SK-N-DZ (cell line): ENCODE measurements at places on chromosomes 11 and 22.

- DNase-seq = peak; percentile 0
These were observed 90.4 kb upstream of the PDGFD start for GRCh38 chr11:104254347-104254746.

- DNase-seq = no peak
These were observed 12.3 kb downstream of the RELT start for GRCh38 chr11:73388265-73389133.

DNA sequence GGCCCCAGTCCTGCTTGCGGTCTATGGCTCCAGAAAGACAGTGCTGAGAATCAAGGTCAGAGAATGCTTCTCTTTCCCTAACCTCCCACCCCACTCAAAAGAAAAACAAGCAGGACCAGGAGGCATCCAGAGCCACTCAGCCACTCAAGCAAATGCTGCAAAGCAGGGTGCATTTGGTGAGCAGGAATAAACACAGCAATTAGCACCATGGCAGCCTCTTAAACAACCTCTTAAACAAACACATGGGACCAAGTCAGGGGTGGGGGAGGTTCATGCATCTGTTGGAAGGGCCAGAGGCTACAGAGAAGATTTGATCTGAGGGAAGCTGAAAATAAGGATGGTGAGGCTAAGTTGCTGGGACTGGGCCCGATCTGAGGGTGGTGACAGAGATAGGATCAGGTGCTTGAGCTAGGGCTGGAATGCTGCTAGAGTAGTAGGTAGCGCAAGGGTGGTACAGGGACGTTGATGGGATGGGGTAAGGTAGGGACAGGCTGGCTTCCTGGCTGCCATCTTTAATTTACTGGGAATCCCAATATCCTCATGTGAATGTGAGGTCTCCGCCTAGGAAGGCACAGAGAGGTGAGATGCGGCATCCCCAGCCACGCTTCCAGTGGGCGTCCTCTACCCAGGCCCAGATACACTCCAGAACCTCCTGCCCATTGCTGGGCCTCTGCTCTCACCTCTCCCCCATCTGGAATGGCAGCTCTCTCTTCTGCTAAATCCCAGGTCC lies 26.6 kb upstream of the LMO1 start:
- DNase-seq = no peak

- no peak for DNase-seq
These were observed 7.5 kb upstream of the RAG2 start for GRCh38 chr11:36605221-36606216.

- DNase-seq = no peak
These were observed 2222.5 kb downstream of the LRRC4C start for GRCh38 chr11:39236916-39237315.

DNA sequence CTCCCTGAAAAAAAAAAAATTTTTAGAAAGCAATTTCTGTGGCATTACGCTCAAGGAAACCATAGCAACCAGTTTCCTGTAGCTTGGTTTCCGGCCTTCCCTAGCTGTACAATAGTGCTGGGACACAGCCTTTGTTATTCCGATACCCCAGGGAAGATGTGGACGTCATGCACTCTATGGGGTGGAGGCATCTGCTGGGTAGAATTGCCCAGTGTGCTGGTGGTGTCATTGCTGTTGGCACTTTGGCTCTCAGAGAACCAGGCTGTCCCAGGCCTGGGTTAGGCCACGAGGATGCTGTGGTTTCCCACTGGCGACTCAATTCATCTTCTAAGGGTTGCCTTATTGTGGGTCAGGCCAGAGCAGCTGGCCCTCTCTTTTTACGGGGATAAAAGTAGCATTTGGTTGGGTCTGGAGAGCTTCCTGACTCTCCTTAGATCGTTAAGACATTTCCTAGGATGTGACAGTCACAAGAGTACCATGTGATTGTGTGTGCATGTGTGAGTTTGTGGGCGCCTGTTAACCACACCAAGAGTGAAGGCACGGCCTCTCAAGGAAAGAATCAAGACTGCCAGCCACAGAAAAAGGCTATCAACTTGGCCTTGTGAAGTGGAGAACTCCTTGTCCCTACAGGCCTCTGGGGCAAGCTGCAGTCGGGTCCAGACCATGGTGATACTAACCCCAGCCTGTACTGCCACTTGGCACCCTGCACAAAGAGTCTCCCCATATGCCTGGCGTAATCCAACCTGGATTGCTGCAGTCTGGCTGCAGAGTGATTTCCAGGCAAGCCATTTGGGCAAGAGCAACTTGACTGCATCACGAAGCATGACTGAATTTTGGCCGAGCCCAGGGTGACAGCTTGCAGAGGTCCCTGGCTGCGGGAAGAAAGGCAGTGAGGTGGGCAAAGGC lies 35.9 kb upstream of the NAV2 start:
- DNase-seq = no peak

- DNase-seq = no peak
These were observed 495 bp upstream of the IFITM1 start for GRCh38 chr11:313304-313786.

DNA sequence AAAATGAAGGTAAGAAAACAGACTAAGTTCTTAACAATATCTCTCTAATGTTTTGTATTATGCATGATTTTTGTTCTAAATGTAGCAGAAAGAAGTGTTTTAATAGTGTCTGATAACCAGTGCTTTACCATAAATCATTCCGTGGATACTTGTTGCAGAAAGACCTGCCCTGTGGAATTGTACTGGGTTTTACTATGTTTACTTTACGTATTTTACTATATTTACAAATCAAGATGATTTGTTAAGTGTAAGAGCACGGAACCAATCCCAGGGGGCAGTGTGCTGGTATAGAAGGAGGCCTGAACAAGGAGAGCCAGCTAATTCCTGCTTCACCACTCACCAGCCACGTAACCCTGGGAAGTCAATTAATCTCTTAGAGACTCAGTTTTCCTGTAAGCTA lies 1.4 kb downstream of the HTR3B start:
- peak; percentile 29 for DNase-seq

DNA sequence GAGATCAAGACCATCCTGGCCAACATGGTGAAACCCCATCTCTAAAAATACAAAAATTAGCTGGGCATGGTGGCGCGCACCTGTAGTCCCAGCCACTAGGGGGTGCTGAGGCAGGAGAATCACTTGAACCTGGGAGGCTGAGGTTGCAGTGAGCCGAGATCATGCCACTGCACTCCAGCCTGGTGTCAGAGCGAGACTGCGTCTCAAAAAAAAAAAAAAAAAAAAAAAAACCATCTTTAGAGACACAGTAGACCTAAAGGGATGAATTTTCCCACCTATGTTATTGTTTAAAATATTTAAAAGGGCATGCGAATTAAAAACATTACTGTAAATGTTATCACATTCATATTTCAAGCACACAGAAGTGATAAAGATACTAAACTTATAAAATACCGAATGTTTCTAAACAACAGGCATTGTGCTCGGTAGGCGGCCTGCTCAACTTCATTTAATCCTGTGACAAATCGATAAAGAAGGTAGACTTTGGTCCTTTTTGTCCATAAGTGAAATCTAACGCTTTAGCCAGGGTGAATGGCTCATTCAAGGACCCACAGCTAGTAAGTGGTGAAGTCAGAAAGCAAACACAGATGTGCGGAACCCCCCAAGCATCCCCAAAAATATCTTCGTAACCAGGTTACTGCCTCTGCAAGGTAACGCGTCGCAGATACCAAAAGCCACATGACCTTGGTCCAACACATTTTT lies 16.1 kb downstream of the NCAPD3 start:
- DNase-seq = no peak

GRCh38 chr11:64850979-64851567 lies 6.6 kb upstream of the CDC42BPG start:
- no peak for DNase-seq

DNA sequence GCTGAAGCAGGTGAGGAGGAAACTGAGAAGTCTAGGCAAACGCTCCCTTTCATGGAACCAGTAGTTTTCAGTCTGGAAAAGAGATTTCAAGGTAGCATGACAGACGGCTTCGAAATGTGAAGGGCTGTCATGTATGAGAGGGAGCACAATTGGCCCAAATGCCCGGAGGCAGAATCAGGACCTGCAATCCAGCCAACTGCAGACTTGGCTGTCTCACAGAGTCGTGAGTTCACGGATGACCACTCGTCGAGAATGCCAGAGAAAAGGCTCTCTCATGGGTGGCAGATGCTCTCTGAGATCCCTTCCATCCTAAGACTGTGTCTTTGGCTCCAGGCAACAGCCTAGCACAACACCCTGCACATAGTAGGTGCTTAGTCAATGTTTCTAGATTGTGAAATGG lies 134.8 kb downstream of the DSCAML1 start:
- DNase-seq = no peak

DNA sequence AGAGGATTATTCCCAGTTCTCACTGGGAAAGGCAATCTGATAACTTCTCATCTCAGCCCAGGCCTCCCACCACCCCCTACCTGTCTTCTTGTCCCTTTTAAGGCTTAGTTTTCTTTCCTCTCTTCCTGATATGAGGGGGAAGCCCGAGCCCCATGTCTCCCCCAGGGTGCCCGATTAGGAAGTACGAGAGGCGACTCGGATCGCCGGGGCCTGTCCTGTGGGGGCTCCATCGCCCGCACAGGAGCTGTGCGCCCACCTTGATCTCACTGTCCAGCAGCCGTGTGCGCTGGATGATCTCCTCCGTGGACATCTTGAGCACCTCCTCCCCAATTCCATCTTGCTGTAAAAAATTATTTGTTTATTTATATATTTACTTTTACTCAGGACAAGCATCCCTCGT lies 628 bp downstream of the PSMC3 start:
- DNase-seq = no peak

GRCh38 chr11:46382646-46383403 lies 1.4 kb downstream of the MDK start:
- DNase-seq = peak; percentile 72

DNA sequence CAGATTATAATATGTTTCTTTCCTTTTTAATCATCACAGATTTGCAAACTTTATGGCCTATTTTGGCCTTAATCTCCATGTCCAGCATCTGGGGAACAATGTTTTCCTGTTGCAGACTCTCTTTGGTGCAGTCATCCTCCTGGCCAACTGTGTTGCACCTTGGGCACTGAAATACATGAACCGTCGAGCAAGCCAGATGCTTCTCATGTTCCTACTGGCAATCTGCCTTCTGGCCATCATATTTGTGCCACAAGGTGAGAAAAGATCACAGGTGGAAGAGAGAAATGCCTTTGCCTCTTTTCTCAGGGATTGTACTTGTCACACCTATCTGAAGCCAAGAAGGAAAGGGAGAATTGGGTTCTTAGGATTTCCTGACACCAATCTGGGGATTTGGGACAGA lies 36.9 kb downstream of the SLC22A9 start:
- no peak for DNase-seq

DNA sequence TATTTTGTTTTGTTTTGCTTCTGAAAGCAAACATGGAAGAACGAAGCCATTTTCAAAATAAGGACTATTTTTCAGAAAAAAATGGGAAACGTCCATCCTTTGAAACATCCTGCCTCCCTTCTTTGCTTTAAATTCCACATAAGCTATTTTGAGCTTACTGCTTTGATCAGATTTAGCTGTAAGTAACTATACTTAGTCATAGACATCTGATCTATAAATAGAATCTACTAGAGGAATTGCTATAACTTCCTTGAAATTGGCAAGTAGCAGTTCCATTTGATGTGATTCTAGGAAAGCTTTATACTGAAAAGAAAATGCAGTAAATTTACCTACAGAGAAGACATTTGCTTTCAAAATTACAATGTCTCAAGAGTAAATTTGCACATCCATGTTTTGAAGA lies 305.8 kb downstream of the TTC28 start:
- no peak for DNase-seq

DNA sequence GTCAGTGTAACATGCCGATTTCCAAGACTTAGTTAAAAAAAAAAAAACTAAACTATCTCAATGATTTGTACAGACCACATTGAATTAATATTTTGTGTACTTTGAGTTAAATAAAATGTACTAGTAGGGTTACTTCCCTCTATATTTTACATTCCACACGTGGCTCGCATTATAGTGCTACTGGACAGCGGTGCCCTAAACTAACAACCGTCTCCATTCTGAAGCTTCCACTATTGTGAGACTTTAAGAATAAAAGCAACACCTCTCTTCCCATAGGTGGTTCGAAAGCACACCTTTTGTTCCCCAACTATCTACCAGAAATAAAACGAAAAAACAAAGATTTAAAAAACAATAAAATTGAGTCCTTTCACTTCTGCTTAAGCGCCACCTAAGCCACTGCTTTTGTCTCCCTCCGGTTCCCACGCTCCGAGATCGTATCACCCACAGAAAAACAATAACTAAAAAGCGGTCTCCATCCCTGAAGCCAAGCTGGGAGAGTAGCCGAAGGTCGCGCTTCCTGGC lies 380 bp upstream of the TTC17 start:
- no peak for DNase-seq
